ENCODE measurements at places on chromosomes 11 and 22.

GRCh38 chr11:34521265-34521664, 7.7 kb upstream of the ELF5 start:
- DNase-seq = no peak

DNA sequence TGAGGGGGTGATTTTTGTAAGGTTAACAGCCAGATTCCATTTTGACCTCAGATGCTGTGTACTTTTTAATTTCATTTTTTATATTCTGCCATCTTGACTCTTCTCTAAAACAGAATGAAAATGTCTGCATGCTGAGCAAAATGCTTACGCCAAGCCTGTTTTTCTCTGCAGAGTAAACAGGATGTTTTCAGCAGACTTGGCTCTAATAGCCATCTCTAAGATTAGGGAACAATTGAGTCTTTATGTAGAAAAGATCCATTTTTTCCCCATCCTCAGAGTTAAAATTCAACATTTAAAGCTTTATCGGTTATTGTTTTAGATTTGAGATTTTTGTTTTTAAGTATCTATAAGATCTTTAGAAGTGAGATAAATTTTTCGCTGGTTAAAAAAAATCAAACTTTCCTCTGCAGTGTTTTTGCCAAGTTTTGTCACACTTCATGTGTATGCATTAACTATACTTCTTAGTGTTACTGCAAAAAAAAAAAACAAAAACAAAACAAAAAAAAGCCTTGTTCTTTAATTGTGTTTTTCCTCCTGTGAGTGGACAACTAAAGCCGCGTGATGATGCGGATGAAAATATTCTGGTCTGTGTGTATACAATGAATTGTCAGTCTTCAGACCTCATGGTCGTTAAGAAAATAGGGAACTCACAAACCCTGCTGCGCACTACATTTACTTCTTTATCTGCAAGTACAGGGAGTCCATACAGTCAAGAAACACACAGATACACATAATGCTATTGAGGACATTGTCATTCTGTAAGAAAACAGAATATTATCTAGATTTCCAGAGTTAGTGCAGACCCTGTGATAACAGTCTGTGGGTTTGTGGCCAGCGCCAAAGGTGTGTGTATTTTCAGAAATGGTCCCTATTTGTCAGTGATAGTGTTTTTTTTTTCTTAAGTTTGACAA, 17.5 kb upstream of the ADSL start:
- no peak for DNase-seq

GRCh38 chr11:117171007-117171403, 7.5 kb upstream of the SIDT2 start:
- DNase-seq = no peak

DNA sequence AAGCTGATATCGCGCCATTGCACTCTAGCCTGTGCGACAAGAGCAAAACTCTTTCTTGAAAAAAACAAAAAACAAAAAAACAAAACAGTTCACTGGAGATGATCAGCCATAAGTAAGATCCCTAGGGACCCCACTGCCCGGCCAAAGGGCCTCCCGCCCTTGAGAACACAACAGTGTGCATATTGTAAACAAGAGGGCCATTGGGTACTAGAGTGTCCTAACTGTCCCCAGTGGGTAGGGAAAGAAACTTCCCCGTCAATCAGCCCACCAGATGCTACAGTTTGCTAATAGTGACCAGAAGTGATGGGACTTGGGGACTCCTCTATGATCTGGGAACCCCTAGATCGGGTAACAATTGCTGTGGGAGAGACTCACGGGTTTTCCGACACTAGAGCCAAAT, 3.7 kb upstream of the ACY3 start:
- no peak for DNase-seq

GRCh38 chr11:19432370-19433061, 191.8 kb upstream of the E2F8 start:
- no peak for DNase-seq

DNA sequence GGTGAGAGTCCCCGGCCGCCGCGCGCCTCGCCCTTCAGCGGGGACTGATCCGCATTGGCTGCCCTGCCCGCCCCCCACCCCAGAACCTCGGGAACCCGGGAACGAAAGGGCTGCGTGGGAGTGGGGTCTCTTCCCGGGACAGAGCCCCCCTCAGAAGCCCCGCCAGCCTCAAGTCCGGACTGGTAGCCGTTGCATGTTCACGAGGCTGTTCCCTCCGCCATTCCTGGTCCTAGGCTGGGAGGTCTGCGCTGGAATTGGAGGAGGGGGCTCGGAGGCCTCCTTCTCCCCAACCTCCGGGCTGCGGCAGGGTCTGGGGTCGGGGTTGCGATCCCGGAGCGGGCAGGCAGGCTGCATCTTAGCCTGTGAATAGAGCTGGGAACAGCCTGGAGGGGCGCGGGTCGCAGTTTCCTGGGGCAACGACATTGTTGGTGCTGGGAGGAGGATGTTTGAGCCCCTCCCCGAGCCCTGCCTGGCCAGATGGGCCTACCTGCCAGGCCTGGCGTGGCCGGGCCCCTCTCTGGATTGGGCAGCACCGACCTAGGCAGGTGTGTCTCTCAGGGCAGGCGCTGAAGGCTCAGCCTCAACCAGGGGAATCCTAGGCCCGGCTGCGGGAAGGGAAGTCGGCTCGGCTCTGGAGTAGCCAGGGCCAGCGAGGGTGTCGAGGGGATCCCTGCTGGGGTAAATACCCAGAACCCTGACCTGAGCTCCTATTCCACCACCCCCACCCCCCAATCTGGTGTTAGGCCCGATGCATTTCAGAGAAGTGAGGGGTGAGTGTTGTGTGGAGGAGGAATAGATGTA, 670 bp downstream of the MAPK8IP1 start:
- DNase-seq = no peak

DNA sequence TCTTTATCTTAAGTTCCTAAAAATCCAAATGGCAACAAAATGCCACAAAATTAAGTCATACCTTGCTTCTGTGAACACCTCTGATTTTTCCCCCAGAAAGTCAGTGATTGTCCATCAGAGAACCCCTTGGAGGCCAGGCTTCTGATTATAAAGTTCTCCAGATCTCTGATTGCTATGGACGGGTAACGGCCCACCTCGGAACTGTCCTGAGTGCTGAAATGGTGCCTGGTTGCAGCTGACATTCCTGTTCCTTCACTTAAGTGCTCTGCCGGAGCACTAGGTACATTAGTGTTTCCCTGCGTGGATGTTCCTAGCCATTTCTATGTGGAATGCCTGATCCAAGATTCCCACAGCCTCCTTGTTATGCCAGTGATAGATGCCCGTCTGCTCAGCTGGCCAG, 85.0 kb downstream of the CHST1 start:
- DNase-seq = peak; percentile 61

- no peak for DNase-seq
Observed at GRCh38 chr11:88171982-88172381, 3.3 kb downstream of the RAB38 start.

DNA sequence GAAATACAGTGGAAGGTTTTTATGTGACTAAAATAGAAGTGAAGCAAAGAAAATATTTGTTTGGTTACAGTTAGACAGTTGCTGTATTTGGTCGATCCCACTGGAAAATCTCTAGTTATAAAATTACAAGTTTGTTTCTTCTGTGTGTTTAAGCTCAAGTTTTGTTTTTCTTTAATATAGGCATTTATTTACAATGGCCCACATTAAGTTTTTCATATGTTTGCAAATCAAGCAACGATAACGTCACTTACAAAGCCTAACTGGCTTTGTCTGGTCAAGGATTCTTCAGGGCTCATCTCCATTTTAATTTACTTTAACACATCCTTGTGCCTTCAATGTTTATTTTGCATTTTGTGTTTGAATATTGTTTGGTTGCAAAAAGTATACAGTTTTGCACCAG, 270.6 kb downstream of the LUZP2 start:
- no peak for DNase-seq

- DNase-seq = peak; percentile 18
Observed at GRCh38 chr11:18065572-18065971, 19.5 kb upstream of the TPH1 start.

- DNase-seq = no peak
Observed at GRCh38 chr11:9025101-9025850, 21.5 kb upstream of the NRIP3 start.

DNA sequence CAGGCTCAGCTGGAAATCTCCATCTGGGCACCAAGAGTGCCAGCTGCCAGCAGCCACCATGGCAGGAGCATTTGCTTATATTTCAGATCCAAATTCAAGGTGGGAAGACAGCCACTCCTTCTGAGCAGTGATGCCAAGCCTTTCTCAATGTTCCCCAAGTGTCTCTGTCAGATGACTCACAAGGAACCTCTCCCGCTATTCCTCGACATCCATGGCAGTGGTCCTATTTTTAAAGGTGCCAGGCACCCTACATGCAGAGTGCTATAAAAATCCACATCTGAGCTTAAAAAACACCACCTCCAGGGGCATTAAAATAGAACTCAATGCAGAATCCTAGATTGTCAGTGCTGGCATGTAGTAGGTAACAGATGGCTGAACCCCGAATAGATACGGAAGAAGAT, 112.1 kb downstream of the SLC1A2 start:
- no peak for DNase-seq

DNA sequence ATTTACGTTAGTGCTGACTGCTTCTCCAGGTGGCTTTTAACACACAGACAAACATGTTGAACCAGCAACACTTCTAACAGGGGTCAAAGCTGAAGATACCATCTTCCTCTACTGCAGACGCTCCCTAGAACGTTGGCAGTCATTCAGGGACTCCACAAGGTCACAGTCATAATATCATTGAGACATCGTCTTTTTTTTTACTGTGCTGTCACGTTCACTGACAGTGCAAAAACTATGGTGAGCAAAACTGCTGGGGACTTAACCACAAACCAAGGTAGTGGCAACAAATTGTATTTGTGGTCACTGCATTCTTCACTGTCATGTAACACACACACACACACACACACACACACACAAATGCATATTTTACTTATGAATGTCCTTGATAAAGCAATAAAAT, 244.9 kb downstream of the CASP12 start:
- no peak for DNase-seq

- no peak for DNase-seq
Observed at GRCh38 chr11:12402691-12403120, 25.3 kb downstream of the PARVA start.

GRCh38 chr22:19960491-19961200, 19.0 kb upstream of the TXNRD2 start:
- no peak for DNase-seq

GRCh38 chr11:65742353-65742752, 21.8 kb upstream of the RNASEH2C start:
- no peak for DNase-seq

GRCh38 chr22:43744700-43745410, 67.2 kb downstream of the EFCAB6 start:
- no peak for DNase-seq

GRCh38 chr11:76916712-76917111, 56.0 kb downstream of the ACER3 start:
- DNase-seq = no peak

All from RWPE1 (cell line).